ENCODE measurements at places on chromosomes 1 and 21. TPM values are rescaled to one million over a fixed set of nuclear protein-coding genes. Genes with fewer than 3 reads are reported as not detected.

CCT8 gene
- 92.1 TPM for total RNA-seq

GRCh38 chr1:40802078-40802741 is 18.6 kb downstream of the KCNQ4 start:
- peak; percentile 87 for DNase-seq

DNA sequence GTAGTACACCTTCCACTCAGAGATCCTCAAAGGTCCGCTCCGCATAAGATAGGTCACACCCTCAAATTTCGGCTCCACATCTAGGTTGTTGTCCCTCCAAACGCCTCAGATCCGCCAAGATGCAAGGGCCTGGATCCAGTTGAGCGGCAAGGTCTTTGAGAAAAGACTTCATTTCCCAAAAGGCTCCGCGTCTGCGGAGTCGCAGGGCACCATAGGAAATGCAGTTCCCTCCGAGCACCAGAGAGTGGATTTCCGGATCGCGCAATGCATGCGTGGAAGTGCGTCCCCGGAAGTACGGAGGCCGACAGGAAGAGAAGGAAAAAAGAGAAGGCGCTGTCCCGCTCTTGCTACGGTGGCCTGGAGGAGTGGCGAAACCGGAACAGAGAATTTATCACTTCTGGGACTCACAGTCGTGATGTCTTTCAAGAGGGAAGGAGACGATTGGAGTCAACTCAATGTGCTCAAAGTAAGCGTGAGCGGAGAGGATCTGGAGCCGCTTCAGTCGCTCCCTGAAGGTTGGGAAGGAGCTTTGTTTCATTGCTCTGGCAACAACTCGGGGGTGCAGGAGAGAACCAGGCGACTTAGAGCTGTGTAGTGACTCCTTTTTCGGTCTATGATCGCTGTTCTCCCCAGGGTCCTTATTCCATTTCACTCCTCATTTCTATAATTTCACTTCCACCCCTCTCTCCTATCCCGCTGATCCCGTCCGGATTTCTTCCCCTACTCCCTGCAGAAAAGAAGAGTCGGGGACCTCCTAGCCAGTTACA is at the start of the genes LYSMD1 and SCNM1:
LYSMD1 (minus strand) TSS at position 165 of the 767 bp plus-strand sequence. CDS start 644 bp downstream, outside the sequence.
SCNM1 (plus strand) TSS at position 407 of the 767 bp plus-strand sequence; CDS start at position 416, 9 bp downstream.
- peak; percentile 99 for DNase-seq

DNA sequence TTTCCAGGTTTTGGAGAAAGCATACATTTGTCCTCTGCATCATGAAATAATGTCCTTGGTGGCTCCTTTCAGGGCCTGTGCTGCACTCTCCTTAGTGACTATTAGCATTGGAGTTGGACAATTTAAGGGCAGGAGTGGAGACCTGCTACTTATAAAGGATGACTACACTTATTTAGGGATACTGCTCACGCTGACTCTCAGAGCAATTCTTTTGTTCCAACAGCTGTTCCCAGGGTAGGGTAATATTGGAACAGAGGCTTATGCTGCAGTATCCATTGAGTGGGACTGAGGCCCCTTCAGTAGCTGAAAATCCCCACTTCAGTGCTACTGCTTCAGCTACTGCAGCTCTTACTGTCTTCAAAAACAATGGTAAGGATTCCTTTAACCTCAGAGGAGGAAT is 84.6 kb downstream of the GPR88 start:
- no peak for DNase-seq

DNA sequence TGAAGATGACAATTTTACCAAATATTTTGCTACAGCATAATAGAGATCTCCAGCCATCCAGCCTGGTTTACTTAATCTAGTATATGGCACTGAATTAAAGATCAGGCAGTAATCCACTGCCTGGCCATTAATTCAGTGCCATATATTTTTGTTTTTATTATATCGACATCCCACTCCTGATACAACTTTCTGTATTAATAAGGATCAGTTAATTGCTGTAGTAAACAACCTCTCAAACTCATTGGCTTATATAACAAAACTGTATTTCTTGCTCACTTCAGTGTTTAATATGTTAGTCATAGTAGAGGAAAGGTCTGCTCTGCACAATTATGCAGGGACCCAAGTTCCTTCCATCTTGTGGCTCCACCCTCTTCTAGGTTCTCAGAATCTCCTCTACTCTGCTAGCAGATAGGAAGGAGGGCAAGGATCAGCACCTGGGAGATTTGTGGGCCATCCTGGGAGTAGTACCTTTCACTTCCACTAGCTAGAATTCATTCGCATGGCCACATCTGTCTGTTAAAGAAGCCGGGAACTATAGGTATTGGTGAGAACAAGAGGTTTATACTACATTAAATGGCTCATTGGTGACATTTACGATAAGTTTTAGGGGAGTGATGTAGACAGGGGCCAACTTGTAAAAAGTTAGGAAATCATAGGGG is 3.6 kb upstream of the ZDHHC18 start:
- DNase-seq, result no peak

All from suprapubic skin (tissue), 4 donors.